ENCODE measurements at places on chromosomes 2 and 18.

DNA sequence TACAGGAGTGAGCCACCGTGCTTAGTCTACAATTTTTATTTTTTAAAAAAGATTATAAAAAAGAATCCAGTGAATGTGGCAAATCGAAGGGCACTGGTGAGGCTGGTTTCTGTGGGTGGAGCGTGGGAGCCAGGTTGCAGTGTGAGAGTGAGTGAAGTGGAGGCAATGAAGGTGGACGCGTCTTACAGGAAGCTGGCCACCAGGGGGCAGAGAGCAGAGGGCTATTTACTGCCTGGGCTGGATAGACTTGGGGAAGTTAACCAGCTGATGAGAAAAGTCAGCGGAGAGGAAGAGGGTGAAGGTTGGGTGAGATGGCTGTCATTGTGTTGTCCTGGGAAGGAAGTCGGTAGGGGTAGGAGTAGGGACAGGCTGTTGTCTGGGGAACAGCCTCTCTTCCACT is 6.8 kb downstream of the SCTR start:
- peak; percentile 70 for DNase-seq

DNA sequence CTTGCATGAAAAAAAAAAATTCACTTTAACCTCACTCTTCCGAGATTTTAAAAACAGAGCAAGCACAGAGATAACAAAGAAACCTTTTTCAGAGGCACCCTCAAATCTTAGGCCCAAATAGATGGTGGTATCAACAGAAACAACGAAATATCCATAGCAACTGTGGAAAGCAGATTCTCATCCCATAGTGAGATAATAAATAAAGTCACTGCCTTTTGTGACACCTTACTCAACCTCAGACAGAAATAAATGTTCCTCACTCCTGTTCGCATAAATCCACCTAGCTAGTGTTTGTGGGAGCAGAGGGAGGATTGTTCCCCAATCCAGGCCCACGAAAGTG is 60.9 kb upstream of the RTN4 start:
- no peak for DNase-seq

DNA sequence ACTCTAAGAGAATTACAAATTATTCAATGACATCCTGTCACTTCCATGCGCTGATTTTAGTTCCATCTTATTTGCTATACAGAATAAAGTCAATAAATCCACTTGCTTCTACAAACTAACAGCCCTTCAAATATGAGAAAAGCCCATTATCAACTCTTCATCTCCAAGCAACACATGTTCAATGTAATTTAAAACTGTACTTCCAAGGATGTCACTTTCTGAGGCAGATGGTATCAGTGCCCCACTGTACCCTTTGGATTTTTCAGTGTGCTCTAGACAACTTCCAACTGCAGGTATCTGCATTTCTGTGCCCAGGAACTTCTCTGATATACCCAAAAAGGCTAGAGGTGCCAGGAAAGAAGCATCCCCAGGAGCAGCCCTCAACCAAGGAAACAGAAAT is 87.6 kb downstream of the SMAD2 start:
- DNase-seq = no peak

DNA sequence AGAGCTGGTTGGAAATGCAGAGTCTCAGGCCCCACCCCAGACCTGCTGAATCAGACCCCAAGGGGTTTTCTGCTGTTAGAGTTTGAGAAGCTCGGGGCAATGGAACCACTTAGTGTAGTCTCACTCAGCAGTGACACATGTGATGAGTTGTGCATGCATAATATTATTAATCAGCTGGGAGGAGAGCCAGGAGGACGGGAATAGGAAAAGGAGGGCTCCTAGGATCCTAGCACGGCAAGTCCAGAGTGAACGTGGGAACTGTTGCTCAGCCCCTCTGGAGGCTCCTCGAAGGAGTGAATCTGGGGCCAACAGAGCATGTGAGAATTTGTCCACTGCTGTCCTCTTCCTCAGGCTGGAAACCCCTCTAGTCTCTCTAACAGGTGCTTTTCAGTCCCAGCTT is 87.1 kb downstream of the HS1BP3 start:
- no peak for DNase-seq

DNA sequence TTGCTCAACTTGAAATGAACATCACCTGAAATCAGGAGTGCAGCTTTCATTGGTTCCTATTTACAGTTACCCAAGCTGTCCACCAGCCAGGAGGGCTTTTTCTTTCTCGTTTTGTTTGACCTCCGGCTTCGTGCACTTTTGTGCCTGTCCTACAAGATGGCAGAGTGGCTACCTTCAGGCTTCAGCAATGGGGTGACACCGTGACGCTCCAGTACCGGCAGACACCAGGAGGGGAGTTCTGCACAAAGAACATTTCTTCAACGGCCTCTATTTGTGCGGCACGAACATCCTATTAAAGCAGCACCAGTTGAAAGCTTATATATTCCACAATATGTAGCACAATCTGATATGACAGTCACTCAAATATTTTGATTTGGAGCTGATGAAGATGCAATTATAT is 18.3 kb downstream of the RNASEH1 start:
- no peak for DNase-seq

- peak; percentile 28 for DNase-seq
Measured at GRCh38 chr2:70258532-70258875, 567 bp downstream of the PCYOX1 start.

GRCh38 chr2:128775914-128776285 is 457.2 kb upstream of the HS6ST1 start:
- DNase-seq = no peak

DNA sequence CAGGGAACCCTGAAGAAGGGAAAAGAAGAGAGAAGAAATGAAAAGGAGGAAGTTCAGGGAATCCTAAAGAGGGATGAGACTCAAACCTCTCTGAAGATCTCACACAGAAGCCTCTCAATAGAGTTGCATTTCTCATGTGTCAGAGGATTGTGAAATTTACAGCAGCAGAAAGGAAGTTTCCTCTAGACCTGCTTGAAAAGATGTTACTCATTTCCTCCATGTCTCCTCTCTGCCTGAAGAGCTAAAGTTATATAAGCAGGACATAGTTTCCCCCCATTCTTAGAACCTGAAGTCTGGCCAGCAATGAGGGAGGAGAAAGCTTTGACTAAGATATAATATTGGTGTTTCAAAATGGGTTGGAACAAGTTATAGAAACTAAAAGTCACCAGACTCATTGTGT is 1155.6 kb downstream of the LRP1B start:
- peak; percentile 52 for DNase-seq

DNA sequence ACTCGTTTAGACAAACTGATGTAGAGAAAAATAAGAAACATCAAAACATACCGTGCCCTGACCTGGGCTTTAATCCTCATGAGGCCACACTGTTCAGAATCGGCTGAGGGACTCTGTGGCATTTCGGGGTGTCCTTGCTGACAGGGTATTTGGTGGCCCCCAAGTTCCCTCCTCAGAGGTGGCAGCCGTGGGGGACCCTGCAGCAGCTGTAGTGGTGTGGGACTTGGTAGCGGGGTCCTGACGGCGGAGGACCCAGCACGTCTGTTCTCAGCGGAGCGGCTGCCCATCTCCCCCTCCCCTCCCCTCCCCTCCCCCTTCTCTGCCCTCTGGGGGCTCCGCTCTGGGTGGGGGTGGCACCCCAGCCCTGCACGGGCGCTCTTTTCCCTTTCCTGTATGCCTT is 18.4 kb downstream of the KCNG2 start:
- DNase-seq = no peak

GRCh38 chr2:170360546-170361089 is 182.7 kb downstream of the MYO3B start:
- no peak for DNase-seq

DNA sequence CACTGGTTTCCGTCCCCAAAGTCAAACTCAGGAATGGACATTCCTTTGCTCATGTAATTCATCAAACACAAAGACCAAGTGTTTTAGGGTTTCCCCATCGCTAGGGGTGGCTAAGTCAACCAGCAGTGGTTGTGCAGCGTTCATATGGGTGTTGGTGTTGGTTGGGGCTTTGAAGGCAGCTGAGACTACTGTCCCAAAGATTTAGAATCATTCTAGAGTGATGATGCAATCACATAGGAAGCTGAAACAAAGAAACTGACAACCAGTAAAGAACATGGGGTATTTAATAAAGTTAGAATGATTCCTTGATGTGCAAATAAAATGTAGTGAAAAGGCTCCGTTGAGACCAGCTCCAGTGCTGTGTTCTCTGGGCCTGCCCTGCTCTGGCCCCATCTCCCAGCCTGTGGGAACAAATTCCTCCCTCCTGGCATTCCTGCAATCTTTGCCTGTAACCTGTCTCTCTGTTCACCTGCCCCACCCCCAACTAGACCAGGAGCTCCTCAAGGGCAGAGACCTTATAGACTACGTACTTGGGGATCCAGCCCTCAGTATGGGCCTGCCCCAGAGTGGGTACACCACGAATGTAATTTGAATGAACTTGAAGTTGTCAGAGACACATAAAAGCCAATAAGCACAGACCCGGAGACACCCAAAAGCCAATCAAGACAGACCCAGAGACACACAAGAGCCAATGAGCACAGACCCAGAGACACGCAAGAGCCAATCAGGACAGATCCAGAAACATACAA is 191.7 kb upstream of the TWIST2 start:
- DNase-seq = no peak

GRCh38 chr2:55844986-55845385 is 78.6 kb downstream of the EFEMP1 start:
- no peak for DNase-seq
